ENCODE measurements at places on chromosomes 5 and 9.
A peak's percentile ranks its signal among the peaks of the same experiment; 100 is the strongest.

DNA sequence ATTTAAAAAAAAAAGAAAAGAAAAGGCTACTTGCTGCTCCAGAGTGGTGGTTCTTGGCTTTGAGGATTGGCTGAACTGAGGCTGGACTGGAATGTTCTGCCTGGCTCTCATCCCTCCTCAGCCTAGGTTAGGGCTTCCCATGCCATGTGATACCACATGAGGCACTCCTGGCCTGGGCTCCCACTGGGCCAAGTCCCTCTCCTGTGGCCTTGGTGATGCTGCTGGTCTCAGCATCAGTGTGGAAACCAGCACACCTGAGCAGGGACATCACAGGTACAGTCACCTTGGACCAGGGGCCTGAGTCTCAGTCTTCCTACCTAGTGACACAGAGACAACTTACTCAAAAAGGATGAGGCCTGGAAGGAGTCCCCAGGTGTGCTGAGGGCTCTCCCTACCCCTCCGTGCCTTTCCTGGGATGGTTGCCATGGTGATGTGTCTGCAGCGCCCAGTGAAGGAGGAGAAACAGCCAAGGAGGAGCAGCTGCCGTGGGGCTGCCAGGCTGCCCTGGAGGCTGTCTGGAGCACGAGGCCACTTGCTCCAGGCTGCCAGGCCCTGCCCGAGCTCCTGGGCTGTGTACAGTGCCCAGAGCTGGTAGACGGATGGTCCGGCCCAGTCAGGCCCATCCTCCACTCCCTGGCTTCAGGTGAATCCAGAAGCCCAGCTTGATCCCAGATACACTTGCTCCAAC lies 71.0 kb downstream of the WNK2 start:
- no peak for DNase-seq

- DNase-seq, result no peak
Observed at GRCh38 chr5:37735649-37736347, 104.0 kb downstream of the GDNF start.

DNA sequence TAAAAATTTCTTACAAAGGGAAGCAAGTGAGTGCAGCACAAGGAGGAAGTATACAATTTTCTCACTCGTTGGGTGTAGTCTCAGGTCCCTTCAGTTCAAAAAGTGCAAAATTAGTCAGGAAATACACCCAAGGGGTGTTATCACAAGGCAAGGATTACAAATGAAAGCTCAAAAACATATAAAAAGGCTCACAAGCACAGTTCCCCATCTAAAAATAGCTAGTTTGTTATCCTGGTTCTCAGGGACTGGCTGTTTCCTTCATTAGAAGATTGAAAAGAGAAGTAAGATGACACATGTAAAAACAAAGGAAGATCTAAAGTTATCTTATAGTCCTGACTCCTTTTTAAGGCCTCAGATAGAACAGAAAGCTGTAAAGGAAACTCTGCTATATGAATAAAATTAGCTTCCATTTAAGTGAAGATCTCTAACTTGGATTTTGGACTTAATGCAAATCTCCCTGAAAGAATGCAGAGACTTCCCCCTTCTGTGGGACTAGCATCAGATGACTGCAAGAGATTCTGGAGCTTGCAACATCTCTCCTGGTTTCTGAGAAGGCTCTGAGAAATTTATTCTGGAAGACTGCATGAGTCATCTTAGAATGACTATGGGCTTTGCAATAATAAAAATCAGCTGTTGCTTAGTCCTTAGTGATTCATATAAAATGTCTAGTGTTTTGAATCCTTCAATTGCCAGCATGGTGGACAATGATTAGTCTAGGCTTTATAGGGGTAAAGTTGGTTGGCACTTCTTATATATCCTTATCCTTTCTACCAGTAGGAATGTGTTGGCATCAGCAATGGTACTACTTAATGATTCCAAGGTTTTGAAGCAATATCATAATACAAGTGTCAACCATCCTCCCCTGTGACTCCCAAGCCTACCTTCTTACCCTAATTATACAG lies 25.4 kb downstream of the DAB2 start:
- no peak for DNase-seq

DNA sequence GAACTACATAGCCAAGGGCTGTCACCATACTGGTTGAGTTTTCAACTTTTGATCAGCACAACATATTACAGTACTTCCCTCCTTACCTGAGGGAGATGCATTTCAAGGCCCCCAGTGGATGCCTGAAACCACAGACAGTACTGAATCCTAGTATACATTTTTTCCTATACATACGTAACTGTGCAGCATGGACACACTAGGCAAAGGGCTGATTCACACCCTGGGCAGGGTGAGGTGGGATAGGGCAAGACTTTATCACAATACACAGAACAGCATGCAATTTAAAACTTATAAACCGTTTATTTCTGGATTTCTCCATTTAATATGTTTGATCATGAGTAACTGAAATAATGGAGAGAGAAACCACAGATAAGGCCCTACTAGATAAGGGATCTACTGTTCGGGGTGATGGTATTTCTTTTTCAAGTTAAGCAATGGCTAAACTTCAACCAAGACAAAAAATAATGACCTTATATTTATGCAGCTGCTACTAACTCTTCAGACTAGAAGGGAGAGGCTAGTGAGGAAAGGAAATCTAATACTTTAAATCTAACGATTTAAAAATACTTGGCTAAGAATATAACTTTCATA lies 186.9 kb upstream of the GNA14 start:
- DNase-seq, result no peak

- no peak for DNase-seq
Observed at GRCh38 chr9:130200038-130200849, 28.0 kb downstream of the NCS1 start.

DNA sequence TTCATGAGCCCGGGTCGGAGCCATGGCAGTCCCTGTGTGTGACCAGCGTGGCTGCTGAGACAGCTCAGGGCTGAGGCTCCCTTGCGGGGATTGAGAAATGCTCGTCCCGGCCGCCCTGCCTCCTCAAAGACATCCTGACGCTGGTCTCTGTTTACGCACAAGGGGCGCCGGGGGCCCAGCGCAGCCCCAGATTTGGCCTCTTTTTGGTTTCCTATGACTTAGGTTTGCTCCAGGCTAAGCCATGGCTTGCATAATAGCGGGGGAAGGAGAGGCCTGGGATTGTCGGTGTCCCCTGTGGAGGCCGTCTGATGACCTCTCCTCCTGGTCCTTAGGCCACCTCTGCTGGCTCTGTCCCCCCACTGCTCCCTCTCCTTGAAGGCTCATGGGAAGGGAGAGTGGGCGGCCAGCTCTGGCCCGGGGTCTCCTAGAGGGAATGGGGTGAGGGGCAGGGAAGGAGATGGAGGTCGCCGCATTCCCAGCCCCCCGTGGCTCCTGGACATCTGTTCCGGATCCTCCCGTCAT lies 3.5 kb downstream of the LAMC3 start:
- no peak for DNase-seq

DNA sequence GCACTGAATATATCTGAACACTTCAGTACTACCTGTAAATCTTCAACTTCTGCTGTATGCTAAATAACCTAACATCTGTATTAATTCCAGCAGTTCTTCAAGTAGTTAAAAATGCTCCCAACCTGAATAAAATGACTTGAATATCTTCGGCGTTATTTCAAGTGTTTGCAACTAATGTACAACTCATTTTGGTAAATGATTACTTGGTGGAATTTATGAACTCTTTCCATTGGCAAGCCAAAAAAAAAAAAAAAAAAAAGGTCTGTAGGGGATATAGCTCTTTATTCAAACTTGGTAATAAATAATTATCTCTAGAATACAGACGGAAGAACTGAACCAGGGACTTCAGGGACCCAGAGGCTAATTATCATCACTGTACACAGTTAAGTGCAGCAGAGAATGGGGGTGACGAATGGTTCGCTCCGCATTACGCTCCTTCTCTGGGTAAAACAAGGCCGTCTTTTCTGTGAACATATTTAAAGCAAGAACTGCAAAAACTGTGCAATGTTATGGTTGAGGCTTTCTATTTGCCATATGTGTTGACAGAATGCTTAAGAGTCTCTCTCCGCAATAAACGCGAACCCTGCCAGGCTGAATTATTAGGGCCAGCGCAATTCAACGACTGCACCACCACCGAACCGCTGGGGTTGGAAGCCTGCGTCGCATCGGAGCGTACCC lies 1.9 kb upstream of the ERBIN start:
- DNase-seq, result no peak

GRCh38 chr5:8601831-8602354 lies 732.9 kb downstream of the MTRR start:
- DNase-seq, result no peak

DNA sequence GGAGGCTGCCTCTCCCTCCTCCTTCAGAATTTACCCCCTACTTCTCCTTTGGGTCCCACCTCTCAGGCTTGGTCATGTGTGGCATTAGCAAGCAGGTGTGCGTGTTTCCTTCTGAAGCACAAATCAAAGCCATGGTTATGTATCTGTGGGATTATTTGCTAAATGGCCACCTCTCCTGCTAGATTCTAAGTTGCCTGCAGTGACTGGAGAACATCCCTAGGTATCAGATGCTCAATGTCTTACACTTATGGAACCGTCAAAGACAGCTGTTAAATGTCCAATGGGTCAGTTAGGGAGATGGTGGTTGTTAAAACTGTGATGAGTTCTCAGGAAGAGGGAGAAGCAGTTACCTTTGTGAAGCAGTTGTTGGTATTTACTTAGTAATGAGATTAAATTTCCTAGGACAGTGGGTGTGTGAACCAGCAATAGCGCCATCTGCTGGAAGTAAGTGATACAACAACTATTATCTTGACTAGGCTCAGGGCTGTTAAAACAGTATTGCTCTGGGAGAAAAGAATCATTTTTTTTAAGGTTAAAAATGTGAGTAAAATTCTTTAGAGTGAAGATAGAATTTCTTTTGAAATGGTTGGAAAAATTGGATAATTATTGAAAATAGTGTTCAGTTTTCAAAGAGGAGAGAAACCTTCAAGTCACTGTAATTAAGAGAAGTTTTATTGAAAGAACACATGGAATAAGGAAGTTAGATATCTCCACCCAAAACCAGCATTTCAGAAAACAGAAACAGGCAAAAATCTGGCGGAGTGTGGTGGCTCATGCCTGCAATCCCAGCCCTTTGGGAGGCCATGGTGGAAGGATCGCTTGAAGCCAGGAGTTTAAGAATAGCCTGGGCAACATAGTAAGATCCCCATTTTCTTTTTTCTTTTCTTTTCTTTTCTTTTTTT lies 71.3 kb downstream of the TMC1 start:
- peak; percentile 77 for DNase-seq

DNA sequence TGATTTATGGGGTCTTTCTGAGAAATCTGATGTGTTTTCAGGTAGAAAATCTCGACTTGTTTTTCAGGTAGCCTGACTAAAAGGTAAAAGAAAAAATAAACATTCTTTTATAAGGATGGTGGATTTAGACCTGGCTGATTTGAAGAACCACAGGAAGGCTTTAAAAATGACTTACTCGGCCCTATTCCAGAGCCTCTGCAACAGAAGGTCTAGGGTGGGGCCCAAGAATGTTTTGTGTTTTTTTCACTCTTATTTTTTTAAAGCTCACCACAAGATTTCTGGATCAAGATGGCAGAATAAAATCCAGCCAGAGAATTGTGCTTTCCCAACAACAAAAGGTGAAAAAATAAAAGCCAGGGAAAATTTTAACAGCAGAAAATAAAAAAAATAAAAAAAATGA lies 59.1 kb downstream of the FNBP1 start:
- DNase-seq, result no peak

DNA sequence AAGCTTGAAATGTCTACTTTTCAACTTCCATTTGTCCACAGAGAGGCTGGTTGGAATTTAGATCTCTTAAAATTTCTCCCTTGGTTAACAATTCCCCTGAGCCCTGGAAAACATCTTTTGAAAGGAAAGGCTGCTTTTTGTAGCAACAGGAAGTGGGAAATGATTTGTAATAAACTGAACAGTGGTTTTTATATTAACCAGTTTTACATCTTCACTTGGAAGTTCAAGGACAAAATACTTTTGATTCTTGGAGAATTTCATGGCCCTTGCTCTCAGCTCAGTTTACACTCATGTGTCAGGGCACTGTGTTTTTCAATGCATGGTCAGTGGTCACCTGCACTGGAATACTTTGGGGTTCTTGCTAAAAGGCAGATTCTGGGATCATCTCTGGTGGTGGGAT lies 9.9 kb downstream of the MLANA start:
- no peak for DNase-seq

DNA sequence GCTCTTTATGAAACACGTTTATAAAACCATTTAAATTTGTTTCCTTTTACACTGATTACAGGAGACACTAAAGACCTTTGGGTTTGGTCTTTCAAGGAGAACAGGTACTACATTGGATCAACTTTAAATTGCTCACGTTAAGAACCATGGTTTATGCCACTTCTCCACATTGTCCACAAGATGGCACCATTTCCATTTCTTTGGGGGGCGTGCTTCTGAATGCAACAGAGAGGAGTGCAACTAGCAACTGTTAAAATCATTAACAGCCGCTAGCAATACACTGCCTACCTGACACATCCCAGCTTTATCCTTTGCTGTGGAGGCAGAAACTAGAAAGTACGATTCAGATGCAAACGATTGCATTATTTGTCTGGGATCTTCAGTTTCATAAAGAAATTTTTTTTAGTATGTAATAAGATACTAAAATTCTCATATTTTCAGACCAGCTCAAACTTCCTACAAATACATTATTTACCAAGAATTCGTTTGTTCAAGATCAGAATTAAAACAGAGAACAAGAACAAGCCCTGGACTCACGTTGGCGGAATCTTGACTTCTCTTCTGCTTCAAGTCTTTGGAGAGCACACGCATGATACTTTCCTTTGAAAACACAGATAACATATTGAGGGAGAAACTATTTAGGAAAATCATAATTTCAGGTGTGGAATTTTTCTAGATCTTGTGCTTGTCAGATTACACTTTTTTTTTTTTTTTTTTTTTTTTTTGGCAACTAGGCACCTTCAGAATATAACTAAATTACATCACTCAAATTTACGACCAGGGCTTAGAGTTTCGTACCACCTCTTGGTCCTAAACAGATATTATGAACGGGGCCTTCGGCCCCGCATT lies 702 bp downstream of the CDC20B start:
- DNase-seq, result peak; percentile 78

DNA sequence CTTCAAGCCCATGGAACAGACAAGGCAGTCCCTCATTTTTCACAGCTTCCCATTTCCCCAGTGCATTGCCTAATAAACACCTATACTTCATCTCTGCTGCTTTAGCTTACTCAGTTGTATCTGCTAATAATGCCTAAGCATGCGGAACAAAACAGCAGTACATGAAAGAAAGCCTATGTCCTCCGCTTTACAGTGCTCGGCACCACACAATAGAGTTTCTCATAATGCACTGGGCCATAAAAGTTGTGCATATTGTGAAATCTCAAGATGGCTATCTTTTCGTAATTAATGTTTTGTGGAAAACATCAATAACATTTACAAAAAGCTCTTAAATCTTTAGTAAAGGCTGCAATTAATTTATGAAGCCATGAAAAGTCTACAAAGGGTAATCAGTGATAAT lies 69.3 kb downstream of the DENND1A start:
- DNase-seq, result no peak

- no peak for DNase-seq
Observed at GRCh38 chr9:109923806-109924205, 143.8 kb downstream of the PALM2AKAP2 start.

- no peak for DNase-seq
Observed at GRCh38 chr9:27086818-27087680, 22.0 kb upstream of the TEK start.
